ENCODE measurements at places on chromosomes 12 and 14.

DNA sequence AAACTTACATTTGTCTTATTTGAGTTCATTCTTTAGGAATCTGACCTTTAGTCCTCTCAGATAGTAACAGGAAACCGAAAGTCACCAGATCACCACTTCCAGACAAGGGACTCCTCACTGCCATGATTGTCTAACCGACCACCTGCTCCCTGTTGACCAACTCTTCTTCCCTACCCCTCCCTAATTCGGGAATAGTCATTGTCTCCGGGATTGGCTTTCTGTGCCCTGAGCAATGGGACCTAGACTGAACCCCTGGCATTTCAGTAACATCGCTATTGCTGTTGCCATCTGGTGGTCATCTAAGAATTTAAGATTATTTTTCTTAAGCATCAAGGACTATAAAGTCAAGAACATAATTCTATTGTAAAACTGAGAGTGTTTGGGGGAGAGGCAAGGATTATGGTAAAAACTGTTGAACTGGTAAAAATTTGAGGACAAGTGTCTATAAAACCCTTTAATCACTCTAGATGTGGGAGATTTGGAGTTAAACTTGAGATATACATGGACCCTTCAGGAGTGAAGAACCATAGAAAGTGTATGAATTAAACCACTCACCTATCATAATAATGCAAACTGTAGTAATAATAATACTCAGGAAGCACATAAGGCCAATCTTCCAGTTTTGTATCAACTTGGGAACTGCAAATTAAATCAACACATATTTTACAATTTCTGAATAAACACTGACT, 6.3 kb downstream of the CLEC2A start:
- no peak for DNase-seq

DNA sequence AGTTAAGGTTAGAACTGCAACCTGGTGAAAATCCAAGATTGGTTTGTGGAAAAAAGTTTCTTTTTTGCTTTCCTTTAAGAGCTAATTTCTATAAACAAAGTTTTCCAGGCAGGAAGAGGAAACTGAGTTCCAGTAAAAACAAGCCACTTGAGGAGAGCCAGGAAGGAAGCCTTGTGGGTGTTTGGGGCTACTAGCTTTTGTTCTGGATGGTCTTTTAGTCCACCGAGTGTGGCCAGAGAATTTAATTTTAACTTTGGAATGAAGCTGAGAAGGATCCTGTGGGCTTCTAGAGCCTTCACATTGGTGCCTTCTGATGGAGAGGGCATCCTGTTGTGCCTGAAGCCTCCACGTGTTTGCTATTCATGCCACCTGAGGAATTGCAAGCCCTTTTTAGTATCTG, 327.9 kb downstream of the C12orf75 start:
- no peak for DNase-seq

DNA sequence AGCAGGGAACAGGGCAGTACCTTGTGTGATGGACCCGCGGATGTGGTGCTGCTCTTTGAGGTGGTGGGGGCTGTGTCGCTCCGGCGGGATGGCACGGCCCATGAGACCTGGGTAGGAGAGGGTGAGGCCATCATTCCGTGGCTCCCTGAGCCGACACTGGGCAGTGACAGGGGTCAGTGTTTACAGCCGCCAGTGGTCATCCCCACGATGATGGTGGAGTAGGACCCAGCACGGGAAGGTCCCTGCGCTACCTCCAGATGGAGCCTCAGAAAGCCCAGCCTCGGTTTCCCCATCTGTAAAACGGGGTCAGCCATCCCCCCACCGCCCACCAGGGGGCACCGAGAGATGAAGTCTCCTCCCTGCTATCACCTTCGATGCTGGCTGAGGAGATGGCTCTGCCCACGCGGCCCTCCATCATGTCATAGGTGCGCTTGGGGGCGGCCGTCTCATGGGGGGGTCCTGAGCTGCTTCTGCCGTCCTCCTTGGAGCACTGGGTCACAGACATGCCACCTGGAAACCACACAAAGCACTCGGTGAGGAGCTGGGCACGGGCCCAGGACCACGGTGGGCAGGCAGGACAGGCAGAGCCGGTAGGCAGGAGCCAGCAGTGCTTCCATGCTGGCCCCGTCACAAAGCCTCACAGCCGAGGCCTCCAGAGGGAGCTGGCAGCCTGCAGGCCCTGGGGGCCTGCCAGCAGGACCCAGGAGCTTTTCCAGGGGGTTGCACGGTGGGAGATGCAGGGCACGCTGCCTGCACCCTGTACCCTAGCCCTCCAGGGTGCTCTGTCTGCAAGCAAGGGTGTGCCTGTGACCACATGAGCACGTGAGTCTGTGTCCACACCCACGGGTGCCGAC, 53.1 kb downstream of the RFLNA start:
- peak; percentile 19 for DNase-seq

- DNase-seq = no peak
Observed at GRCh38 chr14:98507264-98507663, 764.7 kb downstream of the BCL11B start.

- no peak for DNase-seq
Observed at GRCh38 chr12:59929110-59929509, 333.3 kb downstream of the SLC16A7 start.

GRCh38 chr12:89345830-89346740, 6.2 kb downstream of the DUSP6 start:
- DNase-seq = peak; percentile 58

DNA sequence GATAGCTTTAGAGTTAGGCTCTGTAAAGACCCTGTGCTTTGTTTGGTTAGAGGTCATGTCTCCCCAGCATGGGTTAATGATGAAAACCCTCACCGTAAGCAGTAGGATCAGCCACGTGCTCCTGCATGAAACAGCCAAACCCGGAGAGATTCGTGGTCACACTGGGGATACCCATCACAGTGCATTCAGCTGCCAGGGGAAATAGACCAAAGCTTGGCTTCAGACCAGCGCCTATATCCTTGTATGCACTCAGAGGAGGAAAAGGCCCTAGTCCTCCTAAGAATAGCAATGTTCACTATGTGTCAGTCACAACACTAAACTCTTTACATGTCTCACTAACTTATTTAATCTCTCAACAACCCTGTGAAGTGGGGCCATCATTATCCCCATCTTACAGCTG, 16.3 kb downstream of the SPX start:
- no peak for DNase-seq

DNA sequence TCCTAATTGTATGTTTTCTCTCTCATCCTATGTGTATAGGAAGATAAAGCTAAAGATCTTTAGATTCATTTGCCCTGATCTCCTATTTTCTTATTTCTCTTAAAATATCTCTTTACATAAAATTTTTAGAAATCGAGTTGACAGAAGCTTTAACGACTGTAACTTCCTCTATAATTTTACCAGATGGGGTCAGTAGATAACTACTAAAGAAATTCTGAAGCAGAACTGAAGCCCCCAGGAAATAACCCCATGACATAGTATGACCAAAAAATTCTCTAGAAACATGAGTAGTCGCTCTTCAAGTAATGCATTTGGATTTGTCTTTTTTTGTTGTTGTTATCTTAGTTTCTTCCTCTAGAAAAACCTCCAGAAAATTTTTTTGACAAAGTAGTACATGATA, 288.0 kb downstream of the ERC1 start:
- DNase-seq = no peak

DNA sequence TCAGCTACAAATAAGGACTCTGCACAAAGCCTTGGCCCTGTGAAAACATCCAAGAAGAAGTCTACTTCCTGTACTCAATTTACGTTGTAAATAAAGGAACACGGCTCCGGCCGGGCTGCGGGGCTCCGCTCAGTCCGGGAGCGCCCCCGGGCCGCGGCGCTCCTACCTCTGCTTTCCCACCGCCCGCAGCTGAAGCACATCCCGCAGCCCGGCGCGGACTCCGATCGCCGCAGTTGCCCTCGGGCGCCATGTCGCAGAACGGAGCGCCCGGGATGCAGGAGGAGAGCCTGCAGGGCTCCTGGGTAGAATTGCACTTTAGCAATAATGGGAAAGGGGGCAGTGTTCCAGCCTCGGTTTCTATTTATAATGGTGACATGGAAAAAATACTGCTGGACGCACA, 502.3 kb upstream of the FOXG1 start:
- DNase-seq = no peak

DNA sequence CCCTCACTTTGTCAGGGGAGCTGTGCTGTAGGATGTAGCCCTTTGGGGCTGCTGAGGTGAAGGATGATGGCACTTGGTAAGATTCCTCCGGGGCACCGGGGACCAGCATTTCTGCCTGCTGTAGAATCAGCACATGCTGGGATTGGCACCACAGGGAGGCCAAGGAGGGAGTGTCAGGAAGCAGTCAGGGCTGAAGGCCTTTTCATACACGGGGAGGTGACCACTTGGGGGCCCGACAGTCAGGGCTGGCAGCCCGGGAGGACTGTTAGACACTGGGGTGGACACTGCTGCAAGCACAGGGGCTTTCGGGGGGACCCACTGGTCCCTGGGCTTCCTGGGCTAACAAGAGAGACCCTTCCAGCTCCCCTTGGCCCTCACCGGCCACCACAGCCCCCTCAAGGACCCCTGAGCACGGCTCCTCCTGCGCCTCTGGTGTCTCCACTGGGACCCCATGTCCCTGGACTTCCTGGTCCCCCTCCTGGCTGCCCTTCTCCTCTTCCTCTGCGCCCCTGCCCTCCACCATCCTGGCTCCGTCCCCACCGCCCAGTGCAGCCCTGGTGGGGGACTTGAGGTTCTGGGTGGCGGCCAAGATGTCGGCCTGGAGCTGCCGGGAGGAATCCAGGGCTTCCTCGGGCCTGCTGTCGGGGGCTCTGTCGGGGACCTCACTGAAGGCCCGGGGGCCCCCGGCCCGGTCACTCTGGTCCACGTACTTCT, 6.5 kb downstream of the TMEM119 start:
- DNase-seq = no peak

GRCh38 chr12:71415336-71416231, 24.0 kb upstream of the LGR5 start:
- DNase-seq = peak; percentile 35

DNA sequence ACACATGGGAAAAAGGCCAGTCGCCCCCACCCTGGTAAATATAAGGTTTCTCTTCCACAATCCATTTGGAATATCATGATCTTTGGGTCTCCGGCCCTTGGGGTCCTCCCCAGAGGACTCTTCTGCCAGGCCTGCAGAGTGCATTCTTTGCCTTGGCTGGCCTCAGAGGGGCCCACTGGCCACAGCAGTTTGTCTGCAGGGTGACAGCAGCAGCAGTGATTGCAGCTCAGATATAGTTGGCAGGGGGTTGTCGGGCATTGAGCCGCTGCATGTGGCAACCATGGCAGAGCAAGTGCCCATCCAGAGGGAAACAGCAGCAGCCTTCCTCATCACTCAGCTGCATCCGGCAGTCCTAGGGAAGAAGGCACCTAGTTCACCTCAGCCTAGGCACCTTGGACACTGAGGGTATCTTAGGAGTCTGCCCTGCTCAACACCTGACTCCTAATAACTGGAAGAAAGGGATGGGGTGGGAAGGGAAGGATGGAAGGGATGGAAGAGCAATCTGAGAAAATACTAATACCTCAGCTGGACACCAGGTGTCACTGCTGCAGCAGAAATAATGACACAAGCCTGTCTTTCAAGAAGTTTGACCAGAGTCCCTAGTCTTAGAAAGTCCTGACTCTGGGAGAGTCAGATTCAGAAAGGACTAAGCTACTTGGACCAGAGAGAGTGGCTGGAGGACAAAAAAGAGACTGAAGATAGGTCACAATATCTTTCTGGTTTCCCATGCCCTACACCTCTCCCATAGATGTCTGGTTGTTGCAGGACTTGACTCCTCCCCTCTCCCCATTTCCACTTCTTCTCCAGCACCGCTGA, 8.9 kb downstream of the AJUBA start:
- peak; percentile 61 for DNase-seq

DNA sequence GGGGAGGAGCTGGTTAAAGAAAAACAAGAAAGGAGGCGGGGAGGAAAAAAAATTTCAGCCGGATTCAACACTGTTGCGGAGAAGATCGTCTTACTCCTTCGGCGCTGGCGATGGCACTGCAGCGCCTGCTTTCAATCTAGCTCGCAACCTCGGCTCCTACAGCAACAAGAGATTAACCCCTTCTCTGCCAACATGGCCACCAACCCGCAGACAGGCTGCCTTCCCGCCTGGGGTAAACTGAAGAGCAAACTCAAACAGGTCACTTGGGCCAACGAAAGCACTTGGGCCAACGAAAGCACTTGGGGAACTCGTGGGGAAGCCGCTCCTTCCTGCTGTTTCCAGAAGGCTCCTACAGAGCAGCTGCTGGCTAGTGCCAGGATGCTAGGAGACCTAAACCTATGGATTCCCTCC, 73.7 kb downstream of the CIT start:
- peak; percentile 30 for DNase-seq

GRCh38 chr12:48980953-48981756, 3.0 kb downstream of the WNT1 start:
- DNase-seq = no peak

- no peak for DNase-seq
Observed at GRCh38 chr12:70353780-70354660, 12.1 kb upstream of the KCNMB4 start.

DNA sequence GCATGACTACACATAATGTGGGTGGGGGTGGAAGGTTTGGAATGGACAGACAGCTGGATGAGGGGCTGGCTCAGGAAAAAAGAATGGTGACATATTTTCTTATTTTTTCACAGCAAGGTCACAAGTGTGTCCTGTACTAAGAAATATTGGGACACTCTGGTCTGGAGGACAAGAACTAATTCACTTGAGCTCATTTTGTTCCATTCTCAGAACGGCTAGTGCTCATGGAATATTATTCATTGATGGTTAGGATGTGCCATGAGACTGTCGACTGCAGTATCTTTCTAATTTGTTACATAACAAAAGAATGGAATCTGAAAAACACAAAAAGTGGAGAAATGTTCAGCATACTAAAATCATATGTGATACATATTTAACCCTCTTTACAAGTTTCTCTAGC, 149.5 kb downstream of the BMP4 start:
- no peak for DNase-seq
